ENCODE measurements at places on chromosomes 6 and 20. TPM values are rescaled to one million over a fixed set of nuclear protein-coding genes. Genes with fewer than 3 reads are reported as not detected.

GRCh38 chr6:5059036-5059896, 25.9 kb upstream of the PPP1R3G start:
- DNase-seq: no peak

DNA sequence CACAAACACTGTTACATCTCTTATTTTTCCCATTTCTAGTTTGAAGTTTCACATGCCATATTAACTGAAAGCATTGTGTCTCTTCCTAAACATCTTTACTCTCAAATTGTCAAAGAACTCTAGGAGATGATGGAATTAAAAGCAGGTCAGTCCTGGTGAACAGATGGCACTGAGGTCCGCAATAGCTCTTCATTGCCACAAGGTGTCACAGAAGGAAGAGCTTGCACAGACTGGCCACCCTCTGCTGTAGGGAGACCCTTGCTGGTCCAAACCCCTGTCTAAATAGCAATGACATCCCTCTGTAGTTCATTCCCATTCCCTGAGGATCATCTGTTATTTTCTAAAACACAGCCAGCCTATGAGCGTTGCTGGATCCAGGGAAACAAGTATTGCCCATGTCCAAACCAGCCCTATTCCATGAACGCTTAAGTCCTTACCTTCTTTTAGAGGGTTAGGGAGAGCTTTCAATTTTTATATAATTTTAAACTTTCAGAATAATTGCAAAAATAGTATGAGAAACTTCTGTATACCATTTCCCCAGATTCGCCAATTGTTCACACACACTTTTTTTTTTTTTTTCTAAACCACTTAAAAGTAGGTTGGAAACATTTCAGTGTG, 10.1 kb upstream of the HDAC2 start:
- DNase-seq: peak; percentile 36

GRCh38 chr6:626236-626635, 30.7 kb downstream of the HUS1B start:
- DNase-seq: no peak

DNA sequence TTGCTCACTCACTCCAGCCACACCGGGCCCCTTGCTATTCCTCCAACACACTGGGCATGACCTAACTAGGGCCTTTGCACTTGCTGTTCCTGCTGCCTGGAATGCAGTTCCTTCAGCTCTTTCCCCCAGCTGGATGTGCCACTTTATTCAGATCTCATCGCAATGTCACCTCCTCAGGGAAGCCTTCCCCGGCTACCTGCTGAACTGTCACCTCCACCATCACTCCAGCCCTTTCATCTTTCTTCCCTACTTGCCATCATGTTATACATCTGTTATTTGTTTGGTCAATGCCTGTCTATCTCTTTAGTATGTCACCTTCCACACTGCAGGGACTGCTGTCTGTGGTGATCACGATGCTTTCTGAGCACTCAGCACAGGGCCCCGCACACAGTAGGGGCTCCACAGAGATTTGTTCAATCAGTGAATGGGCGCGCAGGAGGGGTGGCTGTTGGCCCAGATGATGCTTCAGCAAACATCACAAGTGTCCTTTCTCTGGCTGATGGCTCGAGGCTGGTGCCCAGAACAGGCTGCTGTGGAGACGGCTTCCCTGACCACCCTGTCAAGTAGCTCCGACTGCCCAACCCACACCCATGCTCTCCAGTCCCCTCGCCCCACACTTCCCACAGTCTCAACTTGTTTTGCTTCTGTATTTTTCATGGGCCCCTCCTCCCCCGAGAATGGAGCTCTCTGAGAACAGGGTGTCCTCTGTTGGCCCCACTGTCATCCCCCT, 31.8 kb downstream of the CEBPB start:
- no peak for DNase-seq

DNA sequence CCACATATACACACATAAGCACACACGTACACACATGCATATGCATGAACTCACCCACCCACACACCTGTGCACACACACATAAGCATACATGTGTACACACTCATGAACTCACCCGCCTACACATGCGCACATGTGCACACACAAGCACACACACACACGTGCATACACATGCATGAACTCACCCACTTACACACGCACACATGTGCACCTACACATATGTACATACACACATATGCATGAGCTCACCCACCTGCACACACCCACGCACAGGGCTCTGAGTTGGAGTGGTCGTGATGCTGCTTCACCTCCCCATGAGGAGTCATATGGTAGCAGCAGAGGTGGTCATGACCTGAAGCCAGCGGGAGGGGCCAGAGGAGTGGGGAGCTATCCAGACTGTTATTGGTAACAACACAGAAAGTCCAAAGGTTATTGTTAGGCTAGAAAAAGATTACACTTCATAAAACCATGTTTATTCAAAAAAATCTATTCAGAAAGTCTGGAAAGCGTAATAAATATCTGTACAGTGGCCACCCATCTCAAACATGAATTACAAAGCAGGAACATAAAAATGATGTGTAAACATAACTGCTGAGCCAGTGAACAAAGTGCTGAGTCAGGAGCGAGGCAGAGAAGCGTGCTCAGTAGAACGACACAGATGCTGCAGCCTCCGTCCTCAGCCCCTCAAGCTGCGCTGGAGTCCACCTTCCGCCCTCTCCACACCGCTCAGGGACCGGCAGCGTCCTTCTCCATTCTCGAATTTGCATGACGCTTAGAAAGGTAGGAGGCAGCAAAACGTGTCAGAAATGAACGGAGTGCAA, 26.4 kb upstream of the MPC1 start:
- DNase-seq: no peak

GRCh38 chr6:148925701-148926100, 178.9 kb downstream of the UST start:
- no peak for DNase-seq

Gene COL11A2
- polyA plus RNA-seq: 0.31 TPM

Gene TRDN
- not detected for polyA plus RNA-seq

Gene DST
- 142 TPM for polyA plus RNA-seq

Gene HLA-F
- polyA plus RNA-seq: 0.93 TPM

Gene GRIK2
- polyA plus RNA-seq: 1.4 TPM

Gene SPAG4
- polyA plus RNA-seq: 20.9 TPM

Data from GM23248 (cell line).